Activated CD8-positive, alpha-beta T cell treated with anti-CD3 and anti-CD28 coated beads for 36 hours (primary cell): ENCODE measurements at places on chromosomes 5 and 9. TPM values are rescaled to one million over a fixed set of nuclear protein-coding genes. Genes with fewer than 3 reads are reported as not detected.

GRCh38 chr5:136215812-136216211 lies 22.9 kb upstream of the SMIM32 start:
- no peak overlapping the region for H3K27ac ChIP-seq
- no peak overlapping the region for H3K4me3 ChIP-seq
- no peak for DNase-seq
- H3K27me3 ChIP-seq = peaks cover 12% of the 10 kb centered on the region
- no peaks in the 10 kb centered on the region for H3K36me3 ChIP-seq

DNA sequence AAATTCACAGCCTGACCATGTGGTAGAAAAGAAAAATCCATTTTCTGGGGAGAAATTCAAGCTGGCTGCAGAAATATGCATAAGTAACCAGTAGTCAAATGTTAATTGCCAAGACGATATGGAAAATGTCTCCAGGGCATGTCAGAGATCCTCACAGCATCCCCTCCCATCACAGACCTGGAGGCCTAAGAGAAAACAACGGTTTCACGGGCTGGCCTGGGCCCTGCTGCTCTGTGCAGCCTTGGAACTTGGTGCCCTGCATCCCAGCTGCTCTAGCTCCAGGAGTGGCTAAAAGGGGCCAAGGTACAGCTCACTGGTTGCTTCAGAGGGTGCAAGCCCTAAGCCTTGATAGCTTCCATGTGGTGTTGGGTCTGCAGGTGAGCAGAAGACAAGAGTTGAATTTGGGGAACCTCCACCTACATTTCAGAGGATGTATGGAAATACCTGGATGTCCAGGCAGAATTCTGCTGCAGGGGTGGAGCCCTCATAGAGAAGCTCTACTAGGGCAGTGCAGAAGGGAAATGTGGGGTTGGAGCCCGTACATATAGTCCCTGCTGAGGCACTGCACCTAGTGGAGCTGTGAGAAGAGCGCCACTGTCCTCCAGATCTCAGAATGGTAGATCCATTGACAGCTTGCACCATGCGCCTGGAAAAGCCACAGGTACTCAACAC lies 49.7 kb downstream of the PTBP3 start:
- no peaks in the 10 kb centered on the region for H3K27me3 ChIP-seq
- no peak overlapping the region for H3K4me3 ChIP-seq
- H3K4me1 ChIP-seq = peaks cover 28% of the 10 kb centered on the region
- DNase-seq = peak; percentile 8

DNA sequence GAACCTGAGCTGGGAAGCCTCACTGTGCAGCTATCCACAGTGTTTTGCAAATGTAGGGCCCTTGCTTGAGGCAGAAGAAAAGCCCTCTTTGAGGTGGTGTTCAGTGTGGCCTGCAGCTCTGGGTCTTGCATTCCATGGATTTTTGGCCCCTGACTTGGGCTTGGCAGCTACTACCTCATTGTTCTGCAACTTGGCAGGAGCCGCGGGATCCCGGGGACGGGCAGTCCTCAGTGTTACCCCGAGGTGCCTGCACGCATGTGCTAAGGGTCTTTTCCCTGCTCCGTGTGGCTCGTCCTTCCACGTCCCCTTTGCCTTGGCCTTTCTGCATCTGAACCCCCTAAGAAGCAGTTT lies 39.8 kb downstream of the NEK6 start:
- DNase-seq = no peak
- H3K4me3 ChIP-seq = no peak overlapping the region
- peaks cover 5% of the 10 kb centered on the region for H3K27me3 ChIP-seq
- no peak overlapping the region for H3K27ac ChIP-seq

DNA sequence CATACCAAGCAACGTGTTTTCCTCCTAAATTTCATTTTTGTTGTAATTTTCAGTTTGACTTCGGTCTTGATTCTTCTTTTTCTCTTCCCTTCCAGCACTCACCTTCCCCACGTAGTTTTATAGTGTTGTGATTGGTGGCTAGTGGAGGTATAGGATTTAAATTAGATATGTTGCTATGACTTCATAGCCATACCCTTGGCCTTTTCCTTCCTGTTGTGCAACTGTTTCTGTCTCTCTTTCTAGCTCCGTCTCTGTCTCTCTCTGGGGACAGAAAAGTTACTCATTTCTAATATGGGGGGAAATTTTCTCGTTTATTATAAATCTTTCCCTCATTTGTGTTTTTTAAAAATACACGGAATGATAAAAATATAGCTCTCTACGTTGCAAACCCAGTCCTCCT lies 20.6 kb upstream of the C5orf24 start:
- H3K36me3 ChIP-seq = peaks cover 28% of the 10 kb centered on the region
- H3K27me3 ChIP-seq = no peaks in the 10 kb centered on the region
- DNase-seq = no peak
- no peak overlapping the region for H3K27ac ChIP-seq
- no peak overlapping the region for H3K4me3 ChIP-seq
- H3K4me1 ChIP-seq = no peaks in the 10 kb centered on the region

Gene SPINK6
- total RNA-seq = not detected

Gene PRUNE2
- total RNA-seq = 0.72 TPM

- H3K36me3 ChIP-seq = peaks cover 13% of the 10 kb centered on the region
- peak overlapping the region; percentile 79 for H3K27ac ChIP-seq
- peaks cover 39% of the 10 kb centered on the region for H3K4me1 ChIP-seq
- no peak for DNase-seq
- H3K27me3 ChIP-seq = no peaks in the 10 kb centered on the region
- peak overlapping the region; percentile 92 for H3K4me3 ChIP-seq
Observed at GRCh38 chr5:32311404-32312196, 1.1 kb downstream of the MTMR12 start.

DNA sequence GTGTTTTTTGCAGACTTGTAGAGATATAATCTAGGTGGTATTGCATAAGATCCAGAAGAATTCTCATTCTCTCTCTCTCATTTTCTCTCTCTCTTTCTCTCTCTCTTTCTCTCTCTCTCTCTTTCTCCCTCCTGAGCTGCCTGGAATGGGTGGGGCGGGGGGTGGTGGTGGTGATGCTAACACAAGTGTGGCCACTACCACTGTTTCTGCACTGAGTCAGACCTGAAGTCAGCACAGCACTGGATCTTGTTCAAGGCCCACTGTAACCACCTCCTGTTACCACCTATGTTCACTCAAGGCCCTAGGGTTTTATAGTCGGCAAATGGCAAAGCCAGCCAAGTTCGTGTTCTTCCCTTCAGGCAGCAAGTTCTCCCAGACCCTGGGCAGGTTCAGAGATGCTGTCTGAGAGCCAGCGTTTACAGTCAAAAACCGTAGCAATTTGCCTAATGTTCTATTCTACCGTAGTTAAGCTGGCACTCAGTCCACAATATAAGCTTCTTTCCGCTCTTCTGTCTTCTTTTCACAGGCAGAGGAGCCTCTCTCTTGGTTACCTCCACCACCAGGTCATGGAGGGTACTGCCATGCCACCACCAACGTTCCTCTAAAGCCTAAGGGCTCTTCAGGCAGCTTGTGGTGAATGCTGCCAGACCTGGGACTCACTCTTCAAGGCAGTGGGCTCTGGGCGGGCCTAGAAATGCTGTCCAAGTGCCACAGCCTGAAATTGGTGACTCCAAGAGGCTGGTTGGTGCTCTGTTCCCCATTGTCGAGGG lies 235.7 kb upstream of the PRR16 start:
- H3K4me3 ChIP-seq = no peak overlapping the region
- DNase-seq = no peak
- no peaks in the 10 kb centered on the region for H3K4me1 ChIP-seq
- no peak overlapping the region for H3K27ac ChIP-seq

DNA sequence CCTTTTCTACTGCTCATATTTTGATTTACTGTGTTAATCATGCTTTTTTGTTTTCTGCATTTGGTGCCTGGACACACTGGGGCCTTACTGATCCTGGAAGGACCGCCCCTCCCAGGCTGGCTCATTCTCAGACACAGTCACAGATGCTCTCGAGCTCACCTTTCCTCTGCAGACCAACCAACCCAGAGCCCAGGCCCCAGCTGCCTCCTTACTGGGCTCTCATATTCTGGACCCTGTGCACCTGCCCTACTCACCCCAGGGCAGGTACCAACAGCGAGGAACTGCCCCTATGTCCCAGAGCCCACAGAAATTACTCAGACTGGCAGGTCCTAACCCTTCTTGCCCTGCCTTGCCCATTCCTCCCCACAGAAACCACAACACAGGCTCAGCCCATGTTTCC lies 6.6 kb upstream of the OR2V2 start:
- H3K27ac ChIP-seq = no peak overlapping the region
- peaks cover 18% of the 10 kb centered on the region for H3K27me3 ChIP-seq
- H3K4me3 ChIP-seq = no peak overlapping the region
- no peak for DNase-seq
- no peaks in the 10 kb centered on the region for H3K4me1 ChIP-seq

Gene CACFD1
- total RNA-seq = 1.4 TPM

Gene PCDHA9
- not detected for total RNA-seq

GRCh38 chr9:21789541-21790037 lies 12.8 kb upstream of the MTAP start:
- peaks cover 9% of the 10 kb centered on the region for H3K27me3 ChIP-seq
- DNase-seq = peak; percentile 69
- H3K27ac ChIP-seq = peak overlapping the region; percentile 83

DNA sequence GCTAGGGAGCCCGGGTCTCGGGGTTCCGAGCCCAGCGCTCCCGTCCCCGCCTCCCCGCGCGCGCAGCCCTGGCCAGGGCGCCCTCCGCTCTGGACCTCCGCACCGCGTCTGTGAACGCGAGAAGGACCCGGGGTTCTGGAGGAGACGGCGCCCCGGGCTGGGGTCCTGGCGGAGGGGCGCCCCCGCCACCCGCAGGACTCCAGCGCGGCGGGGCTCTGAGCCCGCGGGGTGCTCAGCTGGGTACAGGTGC lies 431 bp downstream of the TMOD1 start:
- H3K27me3 ChIP-seq = peaks cover 47% of the 10 kb centered on the region
- H3K27ac ChIP-seq = no peak overlapping the region
- H3K36me3 ChIP-seq = peaks cover 3% of the 10 kb centered on the region
- no peak for DNase-seq
- peaks cover 12% of the 10 kb centered on the region for H3K4me1 ChIP-seq
- H3K4me3 ChIP-seq = no peak overlapping the region

- no peak for DNase-seq
- no peaks in the 10 kb centered on the region for H3K27me3 ChIP-seq
- no peak overlapping the region for H3K4me3 ChIP-seq
Observed at GRCh38 chr5:109349388-109349787, 60.4 kb downstream of the PJA2 start.

GRCh38 chr5:92242170-92242569 lies 859.1 kb upstream of the ARRDC3 start:
- no peak overlapping the region for H3K4me3 ChIP-seq
- no peak for DNase-seq
- no peak overlapping the region for H3K27ac ChIP-seq
- H3K4me1 ChIP-seq = no peaks in the 10 kb centered on the region
- no peaks in the 10 kb centered on the region for H3K27me3 ChIP-seq

DNA sequence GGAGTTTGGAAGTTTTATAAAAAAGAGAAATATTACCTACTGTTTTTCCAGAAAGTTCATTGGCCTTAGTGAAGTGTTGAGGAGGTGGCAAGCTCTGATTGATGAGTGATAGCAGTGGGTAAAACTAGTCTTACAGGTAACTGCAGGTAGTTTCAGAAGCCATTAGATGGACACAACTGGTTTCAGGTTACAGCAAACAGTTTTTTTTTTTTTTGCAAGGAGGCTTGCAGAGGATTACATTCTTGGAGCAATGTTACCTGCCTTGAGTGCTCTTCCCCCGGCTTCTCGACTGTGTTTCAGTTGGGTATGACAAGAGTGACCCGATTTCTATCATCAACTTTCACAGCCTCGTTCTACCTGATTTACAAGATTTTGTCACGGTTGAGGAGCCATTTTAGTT lies 333.4 kb downstream of the YTHDC2 start:
- H3K27me3 ChIP-seq = no peaks in the 10 kb centered on the region
- no peaks in the 10 kb centered on the region for H3K36me3 ChIP-seq
- no peak for DNase-seq
- H3K4me3 ChIP-seq = no peak overlapping the region
- H3K27ac ChIP-seq = no peak overlapping the region

DNA sequence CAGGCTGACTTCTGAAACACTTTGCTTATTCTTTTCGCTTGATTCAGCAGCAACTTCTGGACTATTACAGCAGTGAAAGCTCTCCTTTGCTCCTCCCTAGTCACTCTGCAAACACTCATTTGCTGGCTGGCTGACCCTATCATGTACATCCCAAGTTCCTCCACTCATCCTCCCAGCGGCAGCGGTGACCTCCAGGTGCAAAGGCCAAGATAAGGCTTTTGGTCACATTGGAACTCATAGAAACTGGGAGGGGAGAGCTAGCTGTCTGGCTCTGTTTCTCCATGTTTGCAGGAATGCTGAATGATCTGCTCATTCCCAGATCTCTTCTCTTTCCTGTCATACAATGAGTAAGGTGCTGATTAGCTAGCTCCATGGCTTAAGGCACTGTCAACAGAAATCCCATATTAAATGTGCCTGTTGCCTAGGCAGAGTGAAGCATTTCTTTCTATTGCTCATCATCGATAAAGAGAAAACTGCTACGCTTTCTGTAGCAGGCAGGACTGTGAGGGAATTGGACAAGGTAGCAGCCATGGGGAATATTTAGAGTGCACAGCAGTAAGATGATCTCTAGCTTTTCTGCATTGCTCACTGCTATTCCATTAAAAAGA lies 250.5 kb upstream of the PDE4D start:
- no peak for DNase-seq
- H3K27ac ChIP-seq = no peak overlapping the region
- H3K36me3 ChIP-seq = no peaks in the 10 kb centered on the region
- H3K27me3 ChIP-seq = no peaks in the 10 kb centered on the region
- H3K4me1 ChIP-seq = no peaks in the 10 kb centered on the region

- no peaks in the 10 kb centered on the region for H3K27me3 ChIP-seq
- H3K4me3 ChIP-seq = no peak overlapping the region
- peaks cover 33% of the 10 kb centered on the region for H3K4me1 ChIP-seq
- peaks cover 58% of the 10 kb centered on the region for H3K36me3 ChIP-seq
- H3K27ac ChIP-seq = peak overlapping the region; percentile 10
- no peak for DNase-seq
Observed at GRCh38 chr5:87399720-87400119, 13.0 kb downstream of the CCNH start.

- no peak overlapping the region for H3K4me3 ChIP-seq
- H3K27me3 ChIP-seq = no peaks in the 10 kb centered on the region
- DNase-seq = no peak
- H3K36me3 ChIP-seq = no peaks in the 10 kb centered on the region
Observed at GRCh38 chr9:98171176-98171925, 21.1 kb downstream of the CORO2A start.
